AG09309 (cell line): ENCODE measurements at places on chromosomes 7 and 10.

GRCh38 chr7:144670218-144670617 is 165.6 kb downstream of the TPK1 start:
- DNase-seq: no peak

- DNase-seq: no peak
These were observed 18.3 kb upstream of the TNRC18 start for GRCh38 chr7:5441840-5442503.

GRCh38 chr10:43347997-43348396 is 23.4 kb upstream of the FXYD4 start:
- DNase-seq: no peak

DNA sequence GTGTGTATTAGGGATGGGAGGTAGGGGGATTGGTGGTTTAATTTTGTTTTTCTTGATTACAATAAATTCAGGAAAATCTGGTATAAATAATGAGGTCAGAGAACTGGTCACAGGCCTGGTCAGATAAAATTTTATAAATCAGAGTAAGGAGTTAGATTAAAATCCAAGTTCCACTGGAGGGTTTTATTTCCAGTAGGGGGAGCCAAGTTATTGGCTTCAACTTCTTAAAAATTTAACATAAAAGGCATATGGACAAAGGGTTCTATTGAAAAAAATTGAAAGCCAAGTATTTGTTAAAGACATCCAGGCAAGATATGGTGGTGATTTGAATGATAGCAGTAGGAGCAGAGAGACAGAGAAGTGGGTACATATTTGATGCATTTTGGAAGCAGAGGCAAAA is 763.3 kb downstream of the SORCS1 start:
- no peak for DNase-seq

- no peak for DNase-seq
These were observed 178.1 kb downstream of the CALN1 start for GRCh38 chr7:72234086-72234485.

GRCh38 chr10:122727426-122727825 is 27.8 kb upstream of the C10orf120 start:
- no peak for DNase-seq

DNA sequence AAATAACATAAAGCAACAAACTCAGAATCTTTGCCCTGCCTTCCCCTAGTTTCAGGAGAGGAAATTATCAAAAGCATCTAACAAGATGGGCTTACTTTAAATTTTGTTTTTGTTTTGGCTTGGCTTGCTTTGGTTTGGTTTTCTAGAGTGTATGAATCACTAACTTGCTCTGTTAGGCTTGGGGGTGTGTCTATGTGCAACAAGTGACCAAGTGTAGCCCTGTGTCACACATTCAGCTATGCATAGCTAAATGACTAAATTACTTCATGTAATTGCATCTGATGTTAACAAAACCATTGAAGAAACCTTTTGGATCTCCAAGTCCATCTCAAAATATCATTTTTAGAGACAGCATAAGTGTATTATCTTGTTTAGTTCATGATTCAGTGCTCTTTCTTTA is 251.0 kb downstream of the TFEC start:
- DNase-seq: no peak

GRCh38 chr10:77011874-77012811 is 625.5 kb downstream of the KCNMA1 start:
- DNase-seq: no peak

GRCh38 chr10:110717781-110718589 is 73.8 kb downstream of the RBM20 start:
- no peak for DNase-seq

DNA sequence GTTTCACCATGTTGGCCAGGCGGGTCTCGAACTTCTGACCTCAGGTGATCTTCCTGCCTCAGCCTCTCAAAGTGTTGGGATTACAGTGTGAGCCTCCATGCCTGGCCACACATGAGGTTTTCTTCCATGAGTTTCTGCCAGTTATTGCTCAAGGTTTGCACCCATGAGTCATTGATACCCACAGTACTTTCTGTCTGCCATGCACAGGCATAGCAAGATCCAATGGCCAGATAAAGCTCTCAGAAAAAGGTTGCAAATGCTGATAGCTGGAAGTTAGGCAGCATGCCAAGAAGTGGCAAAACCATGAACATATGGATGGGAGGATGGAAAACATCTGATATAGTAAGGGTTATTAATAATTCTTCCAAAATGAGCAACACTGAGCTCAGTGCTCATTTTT is 298.7 kb upstream of the NRG3 start:
- no peak for DNase-seq

DNA sequence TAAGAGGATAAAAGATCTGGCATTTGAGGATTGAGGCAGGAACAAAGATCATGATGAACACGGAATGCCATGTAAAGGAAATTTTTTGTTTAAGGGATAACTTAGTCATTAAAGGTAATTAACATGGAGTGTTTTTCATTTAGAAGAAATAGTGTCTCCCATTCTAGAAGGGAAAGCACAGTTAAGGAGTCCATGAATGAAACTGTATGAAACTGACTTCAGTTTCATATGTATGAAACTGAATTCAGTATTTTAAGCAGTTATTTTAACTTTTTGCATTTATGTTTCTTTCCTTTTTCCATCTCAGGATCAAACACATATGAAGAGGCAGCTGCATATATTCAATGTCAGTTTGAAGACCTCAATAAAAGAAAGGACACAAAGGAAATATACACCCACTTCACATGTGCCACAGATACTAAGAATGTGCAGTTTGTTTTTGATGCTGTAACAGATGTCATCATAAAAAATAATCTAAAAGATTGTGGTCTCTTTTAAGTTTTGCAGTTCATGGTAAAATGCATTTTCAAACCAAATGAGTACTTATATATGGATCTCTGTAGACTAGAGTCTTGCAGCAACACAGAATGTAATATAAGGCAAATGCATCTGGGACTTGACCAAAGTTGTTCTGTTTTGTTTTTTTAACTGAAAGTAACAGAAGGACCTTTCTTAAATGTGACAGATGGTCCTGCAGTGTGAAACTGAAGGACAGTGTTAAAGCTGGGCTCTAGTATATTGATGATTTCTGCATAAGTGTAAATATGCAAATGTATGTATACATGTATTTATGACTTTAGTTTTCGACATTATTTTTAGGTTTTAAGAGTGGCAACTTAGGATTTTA is 82.6 kb downstream of the GNAI1 start:
- DNase-seq: no peak

GRCh38 chr10:65196111-65196510 is 1674.9 kb downstream of the REEP3 start:
- DNase-seq: no peak

DNA sequence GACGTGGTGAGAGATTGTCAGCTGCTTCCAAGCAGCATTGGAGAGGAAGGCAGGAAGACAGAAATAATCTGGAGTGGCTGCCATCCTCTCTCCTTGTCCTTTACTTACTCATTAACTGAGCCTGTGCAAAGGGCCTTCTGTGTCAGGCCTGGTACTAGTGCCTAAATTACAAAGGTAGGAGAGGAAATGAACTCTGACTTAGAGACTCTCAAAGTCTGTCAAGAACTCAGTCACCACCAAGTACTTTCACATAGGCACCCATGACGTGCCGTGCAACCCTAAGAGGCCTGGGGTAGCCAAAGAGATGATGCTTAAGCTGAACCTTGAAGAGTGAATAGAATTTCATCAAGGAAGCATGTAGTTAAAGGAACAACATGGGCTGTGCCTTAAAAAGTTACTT is 866.9 kb downstream of the LRMDA start:
- no peak for DNase-seq

DNA sequence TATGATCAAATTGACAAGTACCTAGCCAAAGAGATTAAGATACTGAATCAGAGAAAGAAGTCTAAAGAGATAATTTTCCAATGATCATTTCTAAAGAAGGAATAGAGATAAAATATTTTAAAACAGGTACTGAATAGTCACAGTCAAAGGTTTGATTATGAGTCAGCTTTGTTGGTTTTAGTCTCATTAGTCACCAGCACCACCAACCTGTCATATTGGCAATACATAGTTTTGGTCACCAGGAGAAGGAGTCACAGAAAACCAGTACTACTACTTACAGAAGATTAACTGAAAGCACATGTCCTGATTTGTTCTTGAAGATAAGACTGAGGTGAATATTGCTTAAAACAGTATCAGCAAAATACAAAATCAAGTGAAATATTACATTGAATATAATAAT is 34.6 kb downstream of the ZEB1 start:
- DNase-seq: peak; percentile 16

- DNase-seq: no peak
These were observed 19.8 kb upstream of the AKR1B1 start for GRCh38 chr7:134478707-134479106.

- no peak for DNase-seq
These were observed 754.6 kb downstream of the AUTS2 start for GRCh38 chr7:70352906-70353305.

DNA sequence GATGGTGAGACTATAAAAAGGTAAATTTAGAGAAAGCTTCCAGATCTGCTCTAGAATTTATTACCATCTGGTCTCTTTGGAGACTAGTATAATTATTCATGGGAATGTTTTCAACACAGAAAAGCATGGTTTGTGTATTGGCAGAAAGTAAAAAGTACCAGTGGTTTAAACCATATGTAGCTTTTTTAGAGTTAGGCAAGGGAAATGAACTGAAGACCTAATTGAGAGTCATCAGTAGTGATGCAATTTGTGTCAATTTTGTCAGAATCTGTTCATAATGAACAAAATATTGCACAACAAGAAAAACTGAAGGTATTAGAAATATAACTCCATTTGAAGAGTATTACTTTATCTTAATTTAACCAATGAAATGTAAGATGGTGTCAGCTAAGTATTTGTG is 181.4 kb downstream of the ADK start:
- DNase-seq: peak; percentile 51

- DNase-seq: no peak
These were observed 10.7 kb downstream of the AMZ1 start for GRCh38 chr7:2698581-2699288.
